ENCODE measurements at places on chromosomes 16 and 17.

GRCh38 chr16:25888868-25889267 is 197.1 kb downstream of the HS3ST4 start:
- DNase-seq, result no peak

DNA sequence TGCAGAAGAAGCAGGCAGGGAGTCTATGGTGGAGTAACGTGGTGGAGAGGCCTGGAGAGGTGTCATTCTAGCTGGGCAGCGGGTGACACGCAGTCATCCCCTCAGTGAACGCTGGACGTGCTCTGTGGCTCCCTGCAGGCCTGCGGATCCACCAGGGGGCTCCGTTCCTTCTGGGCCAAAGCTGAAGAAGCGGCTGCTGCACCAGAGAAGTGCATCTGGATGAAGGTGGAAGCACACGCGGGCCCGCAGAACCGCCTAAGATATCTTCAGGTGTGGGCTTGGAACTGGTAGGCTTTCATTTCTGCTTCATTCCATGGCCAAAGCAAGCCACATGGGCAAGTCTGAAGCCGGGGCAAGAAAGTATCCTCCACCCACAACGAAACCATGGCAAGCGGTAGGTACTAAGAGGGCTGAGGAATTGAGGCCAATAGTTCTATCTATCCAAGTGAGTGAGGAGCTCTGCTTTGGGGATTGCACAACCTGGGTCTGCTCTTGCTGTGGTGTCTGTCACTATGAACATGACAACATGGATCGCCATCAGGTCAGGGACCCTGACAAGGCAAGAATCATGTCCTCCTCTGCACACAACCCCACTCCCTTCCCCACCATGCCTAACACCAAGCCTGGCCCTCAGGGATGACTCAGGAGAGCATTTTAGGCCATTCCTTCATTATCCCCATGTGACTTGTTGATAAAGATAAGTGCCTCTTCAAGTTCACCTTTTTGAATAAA is 78.9 kb upstream of the FBXO47 start:
- DNase-seq, result no peak

DNA sequence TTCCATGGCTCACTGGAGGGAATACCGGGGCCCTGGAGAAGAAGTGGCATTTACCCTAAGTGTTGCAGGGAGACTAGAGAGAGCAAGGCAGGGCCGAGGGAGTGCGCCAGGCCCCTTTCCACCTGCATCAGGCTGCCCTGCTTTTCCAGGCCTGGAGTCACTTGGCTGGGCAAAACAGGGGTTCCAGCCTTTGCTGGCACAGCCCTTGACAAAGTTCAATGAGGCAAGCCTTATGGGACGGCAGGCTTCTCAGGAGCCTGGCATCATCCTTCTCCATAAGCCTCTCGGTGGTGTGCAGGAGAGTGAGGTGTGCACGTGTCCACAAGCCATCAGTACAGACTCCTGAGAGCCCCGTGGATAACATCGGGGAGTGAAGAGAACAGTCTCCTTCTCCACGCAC is 27.1 kb downstream of the CACNA1G start:
- no peak for DNase-seq

DNA sequence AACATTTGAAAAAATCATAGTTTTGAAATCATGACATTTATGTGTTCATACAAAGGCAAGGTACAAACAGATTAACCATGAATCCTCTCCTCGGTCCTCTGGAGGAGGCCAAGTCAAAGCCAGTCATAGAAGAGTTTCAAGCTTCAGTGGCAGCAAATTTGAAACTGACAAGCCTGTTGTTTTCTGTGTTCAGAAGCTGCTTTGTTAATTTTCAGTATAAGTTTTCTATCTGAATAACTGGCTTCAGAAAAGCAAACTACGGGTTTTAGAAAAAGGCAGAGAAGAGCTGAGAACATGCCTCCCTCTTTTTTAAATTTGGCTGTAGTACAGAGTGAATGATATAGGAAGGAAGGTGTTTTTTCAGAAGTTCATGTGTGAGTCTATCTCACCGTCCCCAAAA is 79.6 kb upstream of the CLEC18B start:
- no peak for DNase-seq

GRCh38 chr16:17471719-17472461 is 1.1 kb upstream of the XYLT1 start:
- no peak for DNase-seq

GRCh38 chr16:87764600-87765472 is 950 bp downstream of the KLHDC4 start:
- no peak for DNase-seq

DNA sequence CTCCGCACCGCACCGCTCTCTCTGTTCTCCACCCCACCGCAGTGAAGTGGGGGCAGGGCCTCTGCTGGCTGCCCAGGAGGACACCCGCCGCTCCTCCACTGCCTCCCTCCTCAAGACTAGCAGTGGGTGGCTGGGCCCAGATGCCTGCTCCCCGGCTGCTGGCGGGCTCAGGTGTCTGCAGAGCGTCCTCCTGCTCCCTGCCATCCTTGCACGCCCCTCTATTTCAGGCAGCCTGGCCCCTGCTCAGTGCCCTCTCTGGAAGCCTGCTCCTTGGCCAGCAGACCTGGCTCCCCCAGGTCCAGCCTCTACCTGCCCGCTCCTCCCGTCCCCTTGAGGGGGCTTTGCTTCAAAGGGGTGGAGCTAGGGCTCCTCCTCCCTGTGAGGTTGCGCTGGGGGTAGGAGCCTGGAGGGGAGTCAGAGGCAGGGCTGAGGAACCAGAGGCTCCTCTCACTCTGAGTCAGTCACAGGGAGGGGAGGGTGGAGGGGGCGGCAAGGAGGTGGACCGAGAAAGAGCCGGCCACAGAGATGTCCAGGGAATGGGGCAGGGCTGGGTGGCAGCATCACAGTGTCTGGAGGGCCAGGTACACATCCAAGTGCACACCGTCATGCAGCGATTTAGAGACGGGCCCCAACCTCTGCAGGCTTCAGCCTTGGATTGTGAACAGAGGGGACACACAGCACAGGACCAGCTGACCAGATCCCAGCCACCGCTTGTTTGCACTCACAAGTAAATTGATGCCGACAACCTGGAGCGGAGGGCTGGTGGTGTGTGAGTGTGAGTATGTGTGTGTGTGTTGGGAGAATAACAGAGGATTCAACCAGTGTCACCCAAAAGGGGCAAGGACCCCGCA is 9.8 kb upstream of the TMEM92 start:
- DNase-seq, result no peak

- DNase-seq, result peak; percentile 54
These were observed 8.7 kb upstream of the UBE2G1 start for GRCh38 chr17:4375039-4375748.

- DNase-seq, result no peak
These were observed 20.1 kb downstream of the HBQ1 start for GRCh38 chr16:200388-200787.

DNA sequence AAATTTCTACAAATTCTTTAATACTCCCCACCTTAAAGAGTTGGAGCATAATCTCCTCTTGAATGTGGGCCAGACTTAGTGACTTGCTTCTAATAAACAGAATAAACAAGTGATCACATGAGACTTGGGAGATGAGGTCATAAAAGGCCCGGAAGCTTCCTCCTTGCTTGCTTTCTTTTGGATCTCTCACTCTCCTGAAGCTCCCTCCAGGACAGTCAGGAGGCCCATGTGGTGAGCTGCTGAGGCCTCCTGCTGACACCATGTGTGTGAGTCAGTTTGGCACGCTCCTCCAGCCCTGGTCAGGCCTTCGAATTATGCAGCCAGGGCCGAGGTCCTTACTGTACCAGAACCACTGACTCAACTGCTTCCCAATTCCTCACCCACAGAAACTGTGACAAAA is 53.2 kb downstream of the NDEL1 start:
- DNase-seq, result no peak

DNA sequence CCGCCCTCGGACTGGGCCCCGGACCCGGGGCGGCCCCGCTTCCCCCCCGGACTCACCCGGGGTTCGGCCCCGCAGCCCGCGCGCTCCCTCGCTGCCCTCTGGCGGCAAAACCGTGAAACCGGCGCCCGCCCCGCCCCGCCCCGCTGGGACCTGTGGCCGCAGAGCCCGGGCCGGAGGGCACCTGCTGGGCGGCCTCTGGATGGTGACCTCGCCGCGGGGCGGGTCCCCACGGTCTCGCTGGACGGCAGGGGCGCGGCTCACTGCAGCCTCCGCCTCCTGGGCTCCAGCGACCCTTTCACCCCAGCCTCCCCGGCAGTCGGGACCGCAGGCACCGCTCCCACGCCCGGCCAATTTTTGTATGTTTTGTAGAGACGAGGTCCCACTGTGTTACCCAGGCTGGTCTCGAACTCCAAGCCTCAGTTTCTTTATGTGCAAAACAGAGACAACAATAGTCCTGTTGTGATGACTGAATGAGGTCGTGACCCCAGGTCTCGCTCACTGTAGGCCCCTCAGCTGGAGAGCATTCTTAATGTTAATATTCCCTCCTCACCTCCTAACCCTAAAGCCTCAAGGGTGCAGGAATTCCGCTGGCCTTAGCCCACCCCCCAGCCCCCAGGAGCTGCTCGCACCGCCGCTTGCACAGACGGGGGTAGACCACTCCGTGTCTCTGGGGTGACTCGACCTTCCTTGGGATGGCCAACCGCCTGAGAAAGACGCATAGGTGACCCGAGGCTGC is 33.7 kb upstream of the RPH3AL start:
- peak; percentile 60 for DNase-seq

- DNase-seq, result peak; percentile 10
These were observed 474.4 kb downstream of the SLC39A11 start for GRCh38 chr17:72618001-72618509.

- no peak for DNase-seq
These were observed 76.5 kb downstream of the NETO2 start for GRCh38 chr16:47067203-47067602.

GRCh38 chr16:71499775-71500364 is 10.7 kb upstream of the ZNF19 start:
- DNase-seq, result no peak

DNA sequence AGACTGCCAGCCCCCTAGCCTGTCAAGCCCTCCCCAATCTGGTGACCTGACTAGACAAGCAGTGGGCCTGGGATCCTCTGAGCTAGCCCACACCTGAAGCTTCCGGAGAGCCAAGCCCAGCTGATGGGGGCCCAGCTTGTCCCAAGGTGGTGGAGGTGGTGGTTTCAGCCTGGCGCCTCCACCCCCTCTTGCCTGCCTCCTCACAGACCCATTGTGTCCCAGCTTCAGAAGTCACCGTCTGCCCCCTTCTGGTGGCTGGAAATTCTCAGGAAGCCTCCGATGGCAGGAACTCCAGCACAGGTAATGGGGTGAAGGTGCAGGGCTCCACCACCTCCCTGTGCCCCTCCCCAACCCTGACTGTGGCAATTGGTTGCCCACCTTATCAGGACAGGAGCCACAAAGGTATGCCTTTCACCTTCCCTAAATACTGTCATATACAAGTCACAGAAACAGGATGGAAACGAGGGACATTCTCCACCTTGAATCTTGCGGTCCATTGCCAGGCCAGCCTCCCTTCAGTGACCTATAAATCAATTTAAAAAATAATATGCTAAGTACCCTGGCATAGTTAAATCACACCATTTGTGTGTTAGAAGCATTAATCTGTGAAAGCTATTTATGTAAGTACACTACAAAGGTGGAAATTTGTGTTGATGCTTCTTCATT is 66.0 kb upstream of the ZNF423 start:
- no peak for DNase-seq

DNA sequence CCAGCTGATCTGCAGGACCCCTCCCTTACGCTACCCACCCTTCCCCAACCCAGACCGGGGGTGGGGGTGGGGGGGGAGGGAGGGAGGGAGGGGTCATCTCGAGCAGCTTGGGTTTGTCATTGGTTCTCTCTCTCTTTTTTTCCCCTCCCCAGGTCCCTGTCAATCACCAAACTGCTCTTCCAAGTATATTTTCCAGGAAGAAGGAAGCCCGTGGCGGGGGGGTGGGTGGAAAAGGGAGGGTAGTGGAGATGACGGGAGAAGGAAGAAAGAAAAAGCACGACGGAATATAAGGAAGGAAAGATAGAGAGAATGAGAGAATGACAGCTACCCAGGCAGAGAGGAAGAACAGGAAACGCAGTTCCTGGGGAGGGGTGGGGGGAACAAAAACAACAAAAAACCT is 17.9 kb downstream of the SALL1 start:
- DNase-seq, result no peak

GRCh38 chr17:13862346-13862745 is 207.0 kb upstream of the COX10 start:
- DNase-seq, result no peak

DNA sequence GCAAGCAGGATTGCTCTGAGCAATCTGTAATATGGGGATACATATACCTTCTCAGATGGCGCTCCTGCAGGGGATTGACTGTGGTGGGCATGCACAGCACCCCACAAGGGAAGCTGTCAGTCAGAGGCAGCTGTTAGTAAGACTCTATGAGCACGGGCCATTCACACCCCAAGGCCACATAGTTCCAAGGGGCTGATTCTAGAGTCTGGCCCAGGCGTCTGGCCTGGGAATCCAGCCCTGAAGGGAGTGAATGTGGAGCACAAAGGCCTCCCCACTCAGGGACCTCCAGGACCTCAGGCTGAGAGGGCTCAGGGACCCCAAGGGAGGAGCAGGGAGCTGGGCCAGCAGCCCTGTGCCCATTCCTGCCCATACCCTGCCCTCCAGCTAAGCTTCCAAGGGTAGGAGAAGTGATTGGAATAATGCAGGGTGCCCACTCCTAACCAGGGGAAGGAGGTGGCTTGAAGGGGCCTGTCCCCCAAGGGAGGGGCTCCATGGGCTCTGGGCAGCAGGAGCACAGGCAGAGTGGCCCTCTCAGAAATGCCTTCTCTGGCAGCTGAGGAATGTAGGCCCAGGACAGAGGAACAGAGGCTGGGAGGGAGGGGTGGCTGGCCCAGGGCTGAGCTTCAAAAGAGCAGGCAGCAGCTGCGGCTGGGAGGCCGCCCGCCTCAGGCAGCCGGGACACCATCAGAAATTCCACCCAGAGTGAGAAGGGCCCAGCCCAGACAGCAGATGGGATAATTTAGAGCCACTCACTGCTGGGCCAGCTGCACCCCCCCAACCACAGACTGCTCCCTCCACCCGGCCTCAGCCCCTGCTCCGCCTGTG is 48.9 kb upstream of the MRPS23 start:
- no peak for DNase-seq

DNA sequence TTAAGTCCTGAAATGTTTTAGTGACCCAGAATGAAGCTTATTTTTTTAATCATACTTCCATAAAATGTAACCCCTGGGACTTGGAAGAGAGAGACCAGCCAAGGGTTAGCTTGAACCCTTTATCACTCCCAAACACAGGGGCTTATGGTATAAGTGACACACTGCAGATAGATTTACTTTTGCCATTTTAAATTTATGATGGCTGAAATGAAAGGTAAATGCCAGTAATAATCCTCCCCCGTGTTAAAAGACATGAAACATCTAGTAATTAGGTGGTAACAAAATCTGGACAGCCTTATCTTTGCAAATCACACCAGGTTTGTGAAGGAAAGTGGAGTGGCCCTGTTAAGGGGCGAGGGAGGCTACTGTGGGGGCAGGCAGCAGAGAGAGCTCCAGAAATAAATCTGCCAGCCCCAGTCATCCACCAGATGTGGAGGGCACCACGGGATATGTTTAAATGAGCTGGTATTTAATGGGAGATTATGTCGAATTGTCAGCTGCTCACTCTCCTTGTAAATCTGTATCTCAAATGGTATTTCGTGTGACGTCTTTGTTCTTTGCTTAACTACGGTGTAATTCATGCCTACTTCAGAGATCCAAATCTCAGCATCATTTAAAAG is 326.5 kb downstream of the WWOX start:
- DNase-seq, result no peak
